ENCODE measurements at places on chromosomes 2 and 18. TPM values are rescaled to one million over a fixed set of nuclear protein-coding genes. Genes with fewer than 3 reads are reported as not detected.

- no peak overlapping the region for H3K4me3 ChIP-seq
- no peak for DNase-seq
- H3K4me1 ChIP-seq, result no peaks in the 10 kb centered on the region
- H3K27ac ChIP-seq, result no peak overlapping the region
Measured at GRCh38 chr2:36277881-36278523, 77.6 kb upstream of the CRIM1 start.

DNA sequence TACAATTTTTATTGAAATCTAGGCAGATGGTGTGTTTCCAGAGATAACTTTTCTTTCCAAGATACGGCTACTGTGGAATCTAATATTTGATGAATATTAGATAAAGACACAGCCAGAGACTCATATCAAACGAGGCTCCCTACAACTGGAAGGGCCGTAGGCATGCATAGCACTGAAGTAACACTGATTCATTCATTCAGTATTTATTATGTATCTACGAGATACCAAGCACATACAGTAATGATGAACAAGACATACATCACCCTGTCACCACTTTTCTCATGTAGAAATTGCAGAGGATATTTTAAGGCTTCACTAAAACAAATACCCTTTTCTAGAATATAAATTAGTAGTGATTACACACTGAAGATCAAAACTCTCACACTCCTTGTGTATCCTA lies 74.5 kb downstream of the KCTD18 start:
- no peaks in the 10 kb centered on the region for H3K36me3 ChIP-seq
- DNase-seq, result no peak
- no peaks in the 10 kb centered on the region for H3K4me1 ChIP-seq
- H3K27ac ChIP-seq, result no peak overlapping the region
- H3K27me3 ChIP-seq, result peaks cover 9% of the 10 kb centered on the region
- H3K4me3 ChIP-seq, result no peak overlapping the region

CPO gene
- not detected for polyA plus RNA-seq

DNA sequence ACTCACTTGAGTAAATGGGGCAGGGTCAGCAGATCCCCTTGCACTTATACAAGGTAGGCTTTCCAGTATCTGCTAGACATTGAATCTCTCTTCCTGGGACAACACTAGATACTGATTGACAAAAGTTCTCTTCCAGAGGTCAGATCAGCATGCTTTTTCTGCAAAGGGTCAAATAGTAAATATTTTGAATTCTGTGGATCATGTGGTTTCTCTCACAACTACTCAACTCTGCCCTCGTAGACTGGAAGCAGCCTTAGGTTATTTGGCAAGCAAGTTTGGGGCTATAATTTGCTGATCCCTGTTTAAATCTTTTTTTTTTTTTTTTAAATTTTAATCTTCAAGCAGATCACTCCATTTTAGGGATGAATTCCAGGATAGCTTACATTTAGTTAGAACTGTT lies 17.4 kb upstream of the NABP1 start:
- H3K4me1 ChIP-seq, result peaks cover 12% of the 10 kb centered on the region
- no peaks in the 10 kb centered on the region for H3K27me3 ChIP-seq
- no peak overlapping the region for H3K4me3 ChIP-seq

GRCh38 chr2:20222769-20223406 lies 2.0 kb downstream of the SDC1 start:
- peak overlapping the region; percentile 17 for H3K4me3 ChIP-seq
- peaks cover 2% of the 10 kb centered on the region for H3K4me1 ChIP-seq
- no peaks in the 10 kb centered on the region for H3K36me3 ChIP-seq
- no peak for DNase-seq
- H3K27ac ChIP-seq, result no peak overlapping the region

GRCh38 chr2:159612255-159612901 lies 4.0 kb downstream of the BAZ2B start:
- DNase-seq, result no peak
- no peak overlapping the region for H3K4me3 ChIP-seq
- peaks cover 8% of the 10 kb centered on the region for H3K27me3 ChIP-seq
- H3K27ac ChIP-seq, result no peak overlapping the region
- peaks cover 4% of the 10 kb centered on the region for H3K36me3 ChIP-seq

DNA sequence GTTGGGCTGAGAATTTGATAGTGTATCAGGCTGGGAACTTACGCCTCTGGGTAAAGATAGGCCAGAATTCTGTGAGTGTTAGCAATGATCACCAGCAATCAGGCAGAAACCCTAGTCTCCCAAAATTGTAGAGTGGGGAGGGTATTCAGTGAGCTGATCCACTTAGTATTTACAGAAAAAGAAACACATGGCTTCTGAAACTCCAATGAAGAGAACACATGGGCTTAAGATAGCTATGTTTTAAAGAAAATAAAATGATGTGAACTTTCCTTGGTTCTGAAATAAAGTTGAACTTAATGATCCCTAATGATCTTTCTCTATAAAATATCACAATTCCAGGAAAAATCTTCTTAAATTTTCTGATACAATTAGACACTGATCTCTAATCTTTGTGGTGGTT lies 472.8 kb downstream of the DCC start:
- DNase-seq, result no peak
- no peaks in the 10 kb centered on the region for H3K36me3 ChIP-seq
- H3K4me1 ChIP-seq, result no peaks in the 10 kb centered on the region

RPL37A gene
- polyA plus RNA-seq, result 5,032 TPM

RUFY4 gene
- polyA plus RNA-seq, result 0.31 TPM

GRCh38 chr2:101658387-101658786 lies 39.1 kb upstream of the MAP4K4 start:
- no peak overlapping the region for H3K4me3 ChIP-seq
- no peaks in the 10 kb centered on the region for H3K27me3 ChIP-seq
- H3K27ac ChIP-seq, result no peak overlapping the region

GRCh38 chr2:46353509-46353908 lies 56.3 kb downstream of the EPAS1 start:
- H3K4me1 ChIP-seq, result peaks cover 100% of the 10 kb centered on the region
- H3K27ac ChIP-seq, result peak overlapping the region; percentile 47
- H3K4me3 ChIP-seq, result peak overlapping the region; percentile 38
- no peak for DNase-seq

DNA sequence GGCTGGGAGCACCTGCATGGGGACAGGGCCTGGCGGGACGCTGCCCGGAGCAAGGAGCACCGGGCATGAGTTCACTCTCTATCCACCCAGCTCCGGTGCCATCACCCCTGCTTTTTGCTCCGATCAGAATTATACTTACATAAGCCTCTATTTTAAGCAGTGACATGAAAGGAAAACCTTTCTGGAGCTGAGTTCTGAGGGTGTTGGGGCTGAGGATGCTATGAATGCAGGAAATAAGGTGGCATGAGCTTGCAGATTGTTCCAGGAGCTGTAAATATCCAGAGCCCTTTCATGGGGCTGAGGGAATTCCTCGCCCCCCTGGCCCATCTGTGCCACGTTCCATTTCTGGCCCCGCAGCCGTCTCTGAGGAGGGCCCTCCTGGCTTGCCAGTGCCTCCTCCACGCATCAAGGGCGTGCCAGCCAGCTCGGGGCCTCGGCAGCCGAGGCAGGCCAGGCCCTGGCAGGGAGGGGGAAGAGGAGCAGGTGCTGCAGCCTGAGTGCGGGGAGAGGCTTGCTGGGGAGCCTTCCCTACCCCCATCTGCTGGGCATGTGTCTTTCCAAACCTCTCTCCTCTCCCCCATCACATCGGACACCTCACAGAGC lies 91.7 kb upstream of the MCFD2 start:
- no peak for DNase-seq
- no peak overlapping the region for H3K4me3 ChIP-seq
- H3K27ac ChIP-seq, result no peak overlapping the region
- H3K27me3 ChIP-seq, result no peaks in the 10 kb centered on the region

VAMP5 gene
- polyA plus RNA-seq, result 143 TPM

UGT1A4 gene
- not detected for polyA plus RNA-seq

GRCh38 chr2:170180031-170180566 lies 2.2 kb downstream of the MYO3B start:
- no peaks in the 10 kb centered on the region for H3K36me3 ChIP-seq
- DNase-seq, result no peak
- no peak overlapping the region for H3K27ac ChIP-seq
- no peaks in the 10 kb centered on the region for H3K4me1 ChIP-seq
- no peaks in the 10 kb centered on the region for H3K27me3 ChIP-seq

DNA sequence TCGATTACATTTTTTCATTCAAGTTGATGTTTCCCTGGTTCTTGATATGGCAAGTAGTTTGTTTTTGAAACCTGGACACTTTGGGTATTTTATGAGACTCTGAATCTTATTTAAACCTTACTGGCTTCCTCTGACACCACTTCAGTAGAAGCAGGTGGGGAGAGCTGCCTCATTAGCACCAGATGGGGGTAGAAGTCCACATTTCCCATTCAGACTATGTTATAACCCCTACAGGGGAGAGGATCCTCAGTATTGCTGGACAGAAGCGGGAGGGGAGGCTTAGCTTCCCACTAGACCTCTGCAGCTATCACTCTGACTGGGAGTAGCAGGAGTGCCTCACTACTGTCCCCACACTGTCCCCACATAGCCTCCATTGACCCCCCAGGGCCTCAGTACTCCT lies 145.3 kb upstream of the SLC35G4 start:
- no peak overlapping the region for H3K27ac ChIP-seq
- no peaks in the 10 kb centered on the region for H3K36me3 ChIP-seq
- H3K4me1 ChIP-seq, result no peaks in the 10 kb centered on the region
- peaks cover 3% of the 10 kb centered on the region for H3K27me3 ChIP-seq
- no peak for DNase-seq
- H3K4me3 ChIP-seq, result no peak overlapping the region

SNORC gene
- not detected for polyA plus RNA-seq

DNA sequence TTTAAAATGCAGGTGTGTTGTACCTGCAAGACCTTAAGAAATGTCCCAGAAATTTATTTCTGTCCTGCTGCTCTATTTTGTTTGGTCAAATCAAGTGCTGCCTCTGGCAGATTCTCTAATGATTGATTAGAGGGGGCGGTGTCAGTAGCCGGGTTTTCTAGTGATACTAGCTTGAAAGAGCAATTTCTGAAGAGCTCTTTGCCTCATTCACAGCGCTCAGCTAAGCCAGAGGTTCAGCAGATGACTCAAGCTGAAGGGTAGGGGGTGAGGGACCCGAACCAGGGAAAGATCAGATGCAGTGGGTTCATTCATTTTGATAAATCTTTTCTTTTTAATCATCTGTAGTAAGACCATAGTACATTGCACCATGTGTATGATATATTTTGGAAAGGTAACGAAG lies 15.0 kb downstream of the ZBTB7C start:
- H3K27me3 ChIP-seq, result peaks cover 43% of the 10 kb centered on the region
- no peak overlapping the region for H3K4me3 ChIP-seq
- no peaks in the 10 kb centered on the region for H3K36me3 ChIP-seq

GRCh38 chr2:74700643-74701372 lies 46.8 kb downstream of the SEMA4F start:
- no peak overlapping the region for H3K4me3 ChIP-seq
- peaks cover 9% of the 10 kb centered on the region for H3K36me3 ChIP-seq
- H3K4me1 ChIP-seq, result no peaks in the 10 kb centered on the region
- H3K27ac ChIP-seq, result no peak overlapping the region

- DNase-seq, result no peak
- H3K36me3 ChIP-seq, result no peaks in the 10 kb centered on the region
- H3K4me3 ChIP-seq, result no peak overlapping the region
- no peaks in the 10 kb centered on the region for H3K4me1 ChIP-seq
- H3K27me3 ChIP-seq, result no peaks in the 10 kb centered on the region
Measured at GRCh38 chr2:59176737-59177136, 935.6 kb upstream of the FANCL start.

GRCh38 chr2:112618383-112618782 lies 27.4 kb upstream of the SLC20A1 start:
- peaks cover 3% of the 10 kb centered on the region for H3K4me1 ChIP-seq
- H3K36me3 ChIP-seq, result peaks cover 5% of the 10 kb centered on the region
- no peaks in the 10 kb centered on the region for H3K27me3 ChIP-seq
- H3K4me3 ChIP-seq, result no peak overlapping the region
- H3K27ac ChIP-seq, result no peak overlapping the region

- no peak overlapping the region for H3K27ac ChIP-seq
- peaks cover 8% of the 10 kb centered on the region for H3K4me1 ChIP-seq
- H3K4me3 ChIP-seq, result no peak overlapping the region
- H3K36me3 ChIP-seq, result peaks cover 48% of the 10 kb centered on the region
- DNase-seq, result no peak
Measured at GRCh38 chr2:24024018-24024417, 14.1 kb downstream of the MFSD2B start.

GRCh38 chr2:213034585-213034984 lies 116.8 kb downstream of the IKZF2 start:
- DNase-seq, result no peak
- no peak overlapping the region for H3K4me3 ChIP-seq
- H3K4me1 ChIP-seq, result peaks cover 24% of the 10 kb centered on the region
- no peak overlapping the region for H3K27ac ChIP-seq
- no peaks in the 10 kb centered on the region for H3K36me3 ChIP-seq

DNA sequence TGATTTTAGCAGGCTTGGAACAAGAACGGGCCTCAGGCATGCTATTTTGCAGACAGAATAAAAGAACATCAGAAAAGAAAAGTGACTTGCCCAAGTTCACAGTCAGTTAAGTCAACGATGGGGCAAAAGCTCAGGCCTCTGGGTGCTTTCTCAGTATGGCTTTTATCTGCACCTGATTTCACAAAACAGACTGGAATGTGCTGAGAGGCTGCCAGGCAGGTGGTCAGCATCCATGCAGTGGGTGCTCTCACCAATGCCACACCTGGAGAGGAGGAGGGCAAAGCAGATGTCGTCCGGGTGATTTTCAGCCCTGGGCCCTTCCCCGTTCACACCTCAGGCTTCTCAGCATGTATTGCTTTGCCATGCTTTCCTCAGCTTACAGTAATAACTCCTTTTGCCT lies 854.6 kb downstream of the RNF144A start:
- H3K27ac ChIP-seq, result no peak overlapping the region
- no peaks in the 10 kb centered on the region for H3K27me3 ChIP-seq

- no peak for DNase-seq
- H3K27me3 ChIP-seq, result no peaks in the 10 kb centered on the region
- H3K36me3 ChIP-seq, result no peaks in the 10 kb centered on the region
- no peak overlapping the region for H3K27ac ChIP-seq
- no peak overlapping the region for H3K4me3 ChIP-seq
- no peaks in the 10 kb centered on the region for H3K4me1 ChIP-seq
Measured at GRCh38 chr2:238562446-238562845, 135.7 kb downstream of the ASB1 start.

DNA sequence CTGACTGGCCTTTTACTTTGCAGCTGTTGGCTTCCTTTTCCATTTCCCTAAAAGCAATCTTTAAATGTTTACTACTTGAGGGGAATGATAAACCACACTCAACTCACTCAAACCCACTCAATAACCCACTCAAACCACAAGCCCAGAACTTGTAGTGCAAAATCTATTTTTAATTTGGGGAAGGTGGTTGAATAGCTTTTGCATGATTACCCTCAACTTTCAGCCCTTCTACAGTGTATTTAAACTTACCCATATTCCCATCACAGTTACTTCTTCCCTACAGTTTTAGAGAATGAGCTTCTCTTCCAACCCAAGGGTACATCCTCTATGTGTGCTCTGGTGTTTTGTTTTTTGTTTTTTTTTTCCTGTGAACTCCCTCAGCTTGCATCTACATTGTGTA lies 636.1 kb downstream of the TDRD15 start:
- DNase-seq, result no peak
- no peak overlapping the region for H3K4me3 ChIP-seq
- H3K36me3 ChIP-seq, result no peaks in the 10 kb centered on the region
- H3K27ac ChIP-seq, result no peak overlapping the region
- no peaks in the 10 kb centered on the region for H3K4me1 ChIP-seq

All from naive thymus-derived CD8-positive, alpha-beta T cell (primary cell).